ENCODE measurements at places on chromosomes 2 and 18. TPM values are rescaled to one million over a fixed set of nuclear protein-coding genes. Genes with fewer than 3 reads are reported as not detected.
A peak's percentile ranks its signal among the peaks of the same experiment; 100 is the strongest.

GRCh38 chr2:117351396-117351795 lies 463.1 kb upstream of the DDX18 start:
- no peaks in the 10 kb centered on the region for H3K27me3 ChIP-seq
- no peaks in the 10 kb centered on the region for H3K36me3 ChIP-seq
- no peak overlapping the region for H3K27ac ChIP-seq
- no peaks in the 10 kb centered on the region for H3K4me1 ChIP-seq
- DNase-seq, result no peak

Gene TLX2
- 1.0 TPM for polyA plus RNA-seq

- peaks cover 9% of the 10 kb centered on the region for H3K4me1 ChIP-seq
- H3K27me3 ChIP-seq, result no peaks in the 10 kb centered on the region
- H3K27ac ChIP-seq, result no peak overlapping the region
- no peak for DNase-seq
- H3K36me3 ChIP-seq, result peaks cover 14% of the 10 kb centered on the region
Measured at GRCh38 chr2:238267341-238267710, 21.1 kb downstream of the PER2 start.

Gene XDH
- 9.0 TPM for polyA plus RNA-seq

DNA sequence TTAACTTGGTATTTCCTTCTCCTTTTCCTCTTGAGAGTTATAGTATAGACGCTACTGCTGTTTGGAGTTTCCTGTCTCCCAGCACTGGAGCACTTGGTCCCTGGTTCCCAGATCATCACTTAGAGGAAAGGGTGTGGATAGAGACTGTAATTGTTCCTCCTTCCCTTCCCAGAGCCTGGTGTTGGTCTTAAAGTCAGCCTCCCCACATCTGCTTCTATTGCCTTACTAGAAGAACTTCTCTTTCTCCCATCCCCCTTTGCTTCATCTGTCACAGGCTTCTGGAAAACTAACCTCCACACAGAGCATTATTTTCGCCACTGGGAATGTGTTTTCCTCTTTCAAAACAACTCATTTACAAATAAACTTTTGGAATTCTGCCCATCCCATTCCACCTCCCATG lies 131.0 kb downstream of the CCDC85A start:
- H3K4me1 ChIP-seq, result no peaks in the 10 kb centered on the region
- DNase-seq, result no peak
- H3K36me3 ChIP-seq, result no peaks in the 10 kb centered on the region
- H3K4me3 ChIP-seq, result no peak overlapping the region
- H3K27ac ChIP-seq, result no peak overlapping the region
- H3K27me3 ChIP-seq, result no peaks in the 10 kb centered on the region

GRCh38 chr2:86054535-86055082 lies 51.1 kb downstream of the POLR1A start:
- H3K36me3 ChIP-seq, result peaks cover 79% of the 10 kb centered on the region
- no peaks in the 10 kb centered on the region for H3K4me1 ChIP-seq
- no peaks in the 10 kb centered on the region for H3K27me3 ChIP-seq
- H3K4me3 ChIP-seq, result no peak overlapping the region

DNA sequence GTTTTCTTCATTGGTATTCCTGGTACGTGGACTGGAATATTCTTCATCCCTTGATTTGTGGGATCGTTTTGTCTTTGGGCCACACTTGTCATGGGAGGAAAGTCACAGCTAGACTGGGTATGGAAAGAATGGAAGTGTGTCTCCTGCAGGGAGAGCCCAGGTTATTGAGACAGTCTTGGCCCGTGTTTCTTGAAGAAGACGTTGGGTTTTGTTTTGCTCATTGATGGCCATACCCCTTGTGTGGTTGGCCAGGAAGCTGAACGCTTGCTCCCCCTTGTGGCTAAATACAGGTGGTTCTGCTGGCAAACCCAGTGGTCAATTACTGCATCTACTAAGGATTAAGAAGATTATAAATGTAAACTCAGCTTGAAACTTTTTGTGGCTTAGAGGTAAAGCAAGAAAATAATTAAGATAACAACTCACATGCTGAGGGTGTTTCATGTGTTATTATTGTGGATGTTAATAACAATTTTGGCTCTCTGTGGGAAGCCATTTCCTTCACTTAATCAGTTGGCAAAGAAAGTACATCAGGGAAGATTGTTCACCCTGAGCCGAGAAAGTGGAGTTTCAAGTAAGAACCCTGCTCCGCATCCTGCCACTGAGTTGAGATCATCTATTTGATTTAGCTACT lies 91.8 kb downstream of the NEDD4L start:
- no peak overlapping the region for H3K27ac ChIP-seq
- no peak for DNase-seq
- H3K36me3 ChIP-seq, result no peaks in the 10 kb centered on the region
- no peaks in the 10 kb centered on the region for H3K27me3 ChIP-seq
- H3K4me1 ChIP-seq, result no peaks in the 10 kb centered on the region
- H3K4me3 ChIP-seq, result no peak overlapping the region

DNA sequence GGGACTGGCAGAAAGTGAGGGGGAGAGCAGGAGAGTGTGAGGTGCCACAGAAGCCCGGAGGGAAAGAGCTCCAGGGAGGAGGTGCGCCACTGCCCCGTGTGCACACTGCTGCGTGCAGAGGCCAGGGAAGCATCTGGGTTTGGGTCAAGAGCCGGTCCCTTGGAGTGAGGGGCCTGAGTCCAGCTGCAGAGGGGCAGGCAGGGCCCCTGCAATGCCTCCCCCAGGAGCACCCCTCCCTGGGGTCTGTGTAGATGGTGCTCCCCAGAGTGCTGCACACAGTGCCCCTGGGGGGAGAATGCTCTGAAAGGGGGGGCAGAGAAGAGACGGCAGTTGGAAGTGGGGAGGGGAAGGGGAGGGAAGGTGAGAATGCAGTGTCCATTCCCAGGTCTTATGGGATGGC lies 3.7 kb upstream of the LIMS2 start:
- peak overlapping the region; percentile 11 for H3K27ac ChIP-seq
- no peaks in the 10 kb centered on the region for H3K27me3 ChIP-seq
- H3K4me3 ChIP-seq, result no peak overlapping the region
- DNase-seq, result no peak
